Chondrocyte (in vitro differentiated cells): ENCODE measurements at places on chromosomes 12 and 14.

- H3K4me3 ChIP-seq: no peak overlapping the region
- DNase-seq: no peak
- H3K4me1 ChIP-seq: no peaks in the 10 kb centered on the region
- no peak overlapping the region for H3K27ac ChIP-seq
- H3K27me3 ChIP-seq: peaks cover 17% of the 10 kb centered on the region
Observed at GRCh38 chr12:131040491-131040890, 86.8 kb downstream of the ADGRD1 start.

- H3K4me1 ChIP-seq: peaks cover 19% of the 10 kb centered on the region
- no peaks in the 10 kb centered on the region for H3K27me3 ChIP-seq
- DNase-seq: no peak
- H3K4me3 ChIP-seq: no peak overlapping the region
- peak overlapping the region; percentile 11 for H3K27ac ChIP-seq
- H3K36me3 ChIP-seq: peaks cover 8% of the 10 kb centered on the region
Observed at GRCh38 chr14:85487215-85487614, 42.7 kb upstream of the FLRT2 start.

- H3K36me3 ChIP-seq: no peaks in the 10 kb centered on the region
- peaks cover 16% of the 10 kb centered on the region for H3K4me1 ChIP-seq
- no peak for DNase-seq
- H3K27ac ChIP-seq: peak overlapping the region; percentile 98
- no peaks in the 10 kb centered on the region for H3K27me3 ChIP-seq
Observed at GRCh38 chr12:8912914-8913313, 1.4 kb upstream of the PHC1 start.

- no peaks in the 10 kb centered on the region for H3K4me1 ChIP-seq
- peaks cover 6% of the 10 kb centered on the region for H3K27me3 ChIP-seq
- H3K27ac ChIP-seq: no peak overlapping the region
- no peak overlapping the region for H3K4me3 ChIP-seq
- DNase-seq: no peak
Observed at GRCh38 chr12:95959107-95959506, 16.0 kb downstream of the AMDHD1 start.

GRCh38 chr14:42421377-42422078 is 814.9 kb downstream of the LRFN5 start:
- no peaks in the 10 kb centered on the region for H3K27me3 ChIP-seq
- H3K27ac ChIP-seq: no peak overlapping the region
- H3K4me1 ChIP-seq: no peaks in the 10 kb centered on the region

- H3K4me3 ChIP-seq: no peak overlapping the region
- H3K36me3 ChIP-seq: peaks cover 2% of the 10 kb centered on the region
- peaks cover 34% of the 10 kb centered on the region for H3K4me1 ChIP-seq
Observed at GRCh38 chr12:116323406-116324386, 46.2 kb upstream of the MED13L start.
